ENCODE measurements at places on chromosomes 2 and 18.
A peak's percentile ranks its signal among the peaks of the same experiment; 100 is the strongest.

GRCh38 chr2:99975386-99975785 lies 167.0 kb downstream of the AFF3 start:
- peak; percentile 78 for DNase-seq

GRCh38 chr2:65264821-65265670 lies 37.4 kb downstream of the ACTR2 start:
- DNase-seq: peak; percentile 75

GRCh38 chr2:238339814-238340213 lies 19.5 kb downstream of the TRAF3IP1 start:
- no peak for DNase-seq

GRCh38 chr2:39408351-39409136 lies 28.5 kb downstream of the MAP4K3 start:
- peak; percentile 60 for DNase-seq

DNA sequence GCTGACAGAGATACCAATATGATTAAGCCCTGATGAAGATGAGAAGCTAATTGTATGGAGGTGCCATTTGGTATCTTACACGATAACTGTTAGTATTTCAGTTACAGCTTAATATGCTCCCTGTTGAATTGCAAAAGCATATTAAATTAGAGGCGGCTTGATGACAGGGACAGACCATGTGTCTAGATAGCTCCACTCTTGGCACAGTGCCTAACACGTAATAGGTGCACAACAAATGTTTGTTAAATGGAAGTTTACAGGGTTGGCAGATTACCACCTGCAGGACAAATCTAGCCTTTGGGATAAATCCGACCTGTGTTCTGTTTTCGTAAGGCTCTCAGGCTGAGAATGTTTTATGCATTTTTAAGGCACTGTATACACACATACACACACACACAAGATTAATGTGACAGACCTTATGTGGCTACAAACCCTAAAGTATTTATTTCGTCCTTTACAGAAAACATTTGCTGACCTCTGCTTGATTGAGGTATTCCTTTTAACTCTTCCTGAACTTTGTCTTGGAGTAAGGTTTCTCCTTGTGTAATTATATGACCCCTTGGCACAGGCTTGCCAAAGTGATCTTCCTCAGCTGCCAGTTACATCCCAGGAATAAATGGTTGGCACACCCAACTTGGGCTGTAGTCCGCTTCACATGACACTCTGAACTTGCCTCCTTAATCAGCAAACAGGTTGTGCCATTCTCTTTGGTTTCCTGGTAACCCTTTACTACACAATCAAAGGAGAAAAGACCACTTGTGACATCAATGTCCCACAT lies 348.9 kb downstream of the HRH4 start:
- no peak for DNase-seq

GRCh38 chr2:155633887-155634570 lies 698.5 kb downstream of the NR4A2 start:
- no peak for DNase-seq

DNA sequence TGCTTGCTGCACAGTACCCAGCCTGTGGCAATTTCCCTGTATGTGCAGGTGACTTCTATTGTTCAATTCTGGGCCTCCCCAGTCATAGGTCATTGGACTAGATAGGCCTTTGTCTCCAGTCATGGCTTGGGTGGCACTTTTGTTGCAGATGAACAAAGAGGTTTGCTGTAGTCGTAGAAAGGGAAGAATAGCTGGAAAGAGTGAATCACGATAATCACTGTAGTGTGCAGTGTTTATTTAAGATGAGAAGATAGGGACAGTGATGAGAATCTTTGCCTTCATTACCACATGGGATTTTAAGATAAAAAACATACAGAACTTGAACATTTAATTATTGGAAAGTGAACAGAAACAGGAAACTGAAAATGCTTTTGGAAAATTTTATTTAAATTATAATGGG lies 156.1 kb upstream of the CYRIA start:
- no peak for DNase-seq

DNA sequence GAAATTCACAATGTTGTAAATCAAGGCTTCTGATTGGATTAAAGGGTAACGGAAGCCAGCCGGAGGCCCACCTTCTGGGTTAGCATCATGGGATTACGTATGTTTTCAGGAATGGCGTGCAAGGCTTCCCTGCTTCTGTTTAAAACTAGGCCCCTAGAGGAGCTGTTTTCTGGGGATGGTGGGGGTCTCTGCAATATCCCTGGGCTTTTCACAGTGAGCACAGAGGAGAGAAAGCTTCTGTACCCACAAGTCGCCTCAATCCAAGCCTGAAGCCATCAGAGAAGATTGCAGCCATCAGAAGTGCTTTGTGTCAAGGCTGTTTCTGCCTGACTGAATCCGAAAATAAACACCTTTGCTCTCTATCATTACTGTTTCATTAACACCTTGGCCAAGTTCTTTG lies 226.9 kb upstream of the SMIM21 start:
- DNase-seq: no peak

DNA sequence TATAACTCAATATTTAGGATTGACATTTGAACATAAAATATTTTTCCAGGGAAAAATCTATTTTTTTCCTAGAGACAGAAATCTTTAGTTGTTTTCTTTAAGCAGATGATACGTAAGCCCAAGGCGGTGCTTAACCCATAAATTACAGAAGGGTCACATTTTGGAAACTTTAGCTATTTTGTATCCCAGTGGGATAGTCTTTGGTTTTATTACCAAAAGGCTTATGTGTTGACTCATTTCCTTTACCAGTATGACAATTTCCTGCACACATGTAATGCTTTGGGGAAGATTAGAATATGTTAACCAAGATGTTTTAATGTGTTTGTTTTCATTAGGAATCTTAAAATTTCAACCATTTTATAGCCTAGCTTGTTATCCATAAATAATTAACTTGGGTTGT lies 24.8 kb downstream of the DYNC1I2 start:
- DNase-seq: peak; percentile 92

DNA sequence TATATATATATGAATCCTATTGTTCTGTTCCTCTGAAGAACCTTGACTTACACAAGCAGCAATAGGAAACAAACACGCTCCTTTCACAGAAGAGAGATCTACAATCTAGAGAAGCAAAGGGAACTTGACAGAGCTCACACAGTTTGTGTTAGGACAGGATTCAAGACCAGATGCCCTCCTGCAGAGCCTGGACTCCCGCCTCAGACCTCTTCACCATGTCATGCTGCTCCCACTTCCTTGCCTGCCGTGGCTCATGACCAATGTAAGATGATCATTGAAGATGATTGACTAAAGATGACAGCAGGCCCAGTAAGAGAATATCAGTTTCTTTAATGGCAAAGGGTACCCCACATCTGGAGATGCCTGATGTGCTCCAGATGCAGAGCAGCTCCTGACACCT lies 111.2 kb upstream of the AGAP1 start:
- DNase-seq: no peak

GRCh38 chr2:174634130-174635014 lies 36.8 kb upstream of the WIPF1 start:
- no peak for DNase-seq

GRCh38 chr2:152693033-152693432 lies 24.2 kb downstream of the PRPF40A start:
- DNase-seq: no peak

DNA sequence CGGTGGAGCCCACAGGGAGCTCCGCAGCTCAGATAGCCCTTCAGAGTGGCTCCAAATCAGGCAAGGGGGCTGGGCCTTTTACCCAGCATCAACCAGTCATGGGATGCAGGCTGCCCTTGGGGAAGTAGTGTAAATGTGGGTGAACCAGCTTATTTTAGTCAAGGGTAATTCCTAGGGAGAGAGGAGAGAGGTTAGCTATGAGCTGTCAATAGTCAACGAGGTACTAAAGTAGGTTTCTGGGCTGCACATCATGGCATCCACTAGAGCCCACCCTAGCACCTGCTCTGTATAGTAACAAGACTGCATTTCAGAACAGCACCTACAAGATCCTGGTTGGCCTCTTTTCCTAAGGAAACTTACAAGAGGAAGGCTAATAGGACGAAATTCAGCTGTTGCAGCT lies 9.5 kb upstream of the MCM6 start:
- DNase-seq: no peak
